ENCODE measurements at places on chromosomes 12 and 14. TPM values are rescaled to one million over a fixed set of nuclear protein-coding genes. Genes with fewer than 3 reads are reported as not detected.
A peak's percentile ranks its signal among the peaks of the same experiment; 100 is the strongest.

DNA sequence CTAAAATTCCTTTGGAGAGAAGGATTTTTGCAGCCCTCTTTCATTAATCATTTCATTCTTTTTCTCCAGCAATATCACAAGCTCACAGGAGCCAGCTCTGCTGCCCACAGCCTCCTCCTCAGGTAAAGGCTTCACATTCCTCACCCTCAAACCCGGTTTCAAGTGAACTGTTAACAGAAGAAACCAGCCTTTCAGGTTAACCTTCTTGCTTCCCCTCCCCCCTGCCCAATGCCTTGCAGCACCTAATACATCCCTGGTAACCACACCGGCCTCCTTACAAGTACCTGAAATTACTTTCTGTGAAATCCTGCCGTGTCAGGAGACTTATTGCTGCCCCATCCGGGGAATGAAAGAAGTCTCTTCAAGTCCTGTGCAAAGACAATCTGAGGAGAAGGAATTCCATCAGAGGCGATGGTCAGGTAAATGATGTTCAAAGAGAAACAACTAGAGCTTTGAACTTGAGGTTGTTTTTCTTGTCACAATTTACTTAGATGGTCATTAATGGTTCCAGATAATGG lies 111.2 kb downstream of the MYRFL start:
- H3K4me1 ChIP-seq: peaks cover 8% of the 10 kb centered on the region
- no peaks in the 10 kb centered on the region for H3K36me3 ChIP-seq
- no peaks in the 10 kb centered on the region for H3K27me3 ChIP-seq
- peak; percentile 62 for DNase-seq

DNA sequence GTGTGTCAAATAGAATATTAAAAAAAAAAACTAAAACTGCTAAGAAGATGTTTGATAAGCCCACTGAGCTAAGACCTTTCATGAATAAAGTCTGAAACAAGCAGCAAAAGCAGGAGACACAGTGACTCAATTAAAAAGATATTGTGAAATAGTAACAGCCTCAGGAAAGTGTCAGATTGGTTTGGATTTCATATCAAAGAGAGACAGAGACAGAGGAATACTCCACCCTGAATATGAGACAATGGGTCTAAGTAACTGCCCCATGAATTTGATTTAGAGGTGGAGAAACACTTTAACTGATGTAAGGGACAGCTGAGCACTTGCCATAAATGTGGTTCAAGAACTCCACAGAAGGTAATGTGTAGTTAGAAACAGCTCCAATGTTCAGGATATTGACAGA lies 277.9 kb upstream of the FOXG1 start:
- no peak overlapping the region for H3K4me3 ChIP-seq
- no peak for DNase-seq
- no peak overlapping the region for H3K27ac ChIP-seq
- H3K27me3 ChIP-seq: no peaks in the 10 kb centered on the region
- no peaks in the 10 kb centered on the region for H3K36me3 ChIP-seq

KERA gene
- not detected for total RNA-seq

TMEM253 gene
- total RNA-seq: 0.67 TPM

DNA sequence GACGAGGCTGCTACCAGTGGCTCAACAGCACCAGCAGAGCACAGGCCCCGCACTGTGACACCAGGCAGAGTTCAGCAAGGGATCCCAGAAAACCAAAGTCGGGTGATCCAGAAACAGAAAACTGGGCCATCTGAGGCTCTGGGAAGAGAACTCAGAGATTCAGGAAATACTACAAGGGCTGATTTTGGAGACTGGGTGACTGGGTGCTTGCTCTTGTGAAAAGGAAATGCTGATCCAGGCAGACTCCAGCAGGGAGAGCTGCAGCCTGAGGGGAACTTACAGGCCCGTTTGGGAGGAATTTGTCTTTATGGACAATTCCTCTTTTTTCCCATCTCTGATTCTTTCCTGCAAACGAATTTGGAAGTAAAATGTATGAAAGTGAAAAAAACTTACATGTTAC lies 28.2 kb downstream of the FOXN3 start:
- no peaks in the 10 kb centered on the region for H3K36me3 ChIP-seq
- H3K4me3 ChIP-seq: no peak overlapping the region
- H3K4me1 ChIP-seq: peaks cover 17% of the 10 kb centered on the region
- no peaks in the 10 kb centered on the region for H3K27me3 ChIP-seq

GRCh38 chr12:2156333-2156732 lies 103.5 kb downstream of the CACNA1C start:
- no peak for DNase-seq
- H3K4me3 ChIP-seq: no peak overlapping the region
- H3K36me3 ChIP-seq: no peaks in the 10 kb centered on the region
- no peak overlapping the region for H3K27ac ChIP-seq
- peaks cover 10% of the 10 kb centered on the region for H3K4me1 ChIP-seq
